ENCODE measurements at places on chromosomes 2 and 18. TPM values are rescaled to one million over a fixed set of nuclear protein-coding genes. Genes with fewer than 3 reads are reported as not detected.

Gene NRP2
- 0.63 TPM for total RNA-seq

Gene DYNAP
- not detected for total RNA-seq

Gene HNMT
- not detected for total RNA-seq

Gene ONECUT2
- not detected for total RNA-seq

Gene ERFE
- total RNA-seq: 0.99 TPM

Gene UGT1A10
- total RNA-seq: not detected

Gene TUBA3D
- total RNA-seq: not detected

Gene RIT2
- total RNA-seq: not detected

Gene CD207
- total RNA-seq: not detected

Gene CCDC102B
- total RNA-seq: 0.95 TPM

Gene ST6GAL2
- total RNA-seq: not detected

Gene ECEL1
- total RNA-seq: 0.56 TPM

Gene KLHL14
- total RNA-seq: not detected

Gene GPR17
- not detected for total RNA-seq

Gene INHA
- total RNA-seq: not detected

Gene KATNAL2
- total RNA-seq: 0.58 TPM

Gene DYSF
- 3.8 TPM for total RNA-seq

Gene KCNIP3
- total RNA-seq: not detected

Gene MERTK
- 0.70 TPM for total RNA-seq

Gene ATG4B
- 90.7 TPM for total RNA-seq

Gene TBR1
- total RNA-seq: not detected

Gene MYO5B
- not detected for total RNA-seq

Measured in activated CD8-positive, alpha-beta T cell treated with anti-CD3 and anti-CD28 coated beads for 36 hours (primary cell).